ENCODE measurements at places on chromosomes 2 and 18.

- DNase-seq, result peak; percentile 33
Observed at GRCh38 chr2:187117483-187117882, 268.5 kb upstream of the ZSWIM2 start.

- DNase-seq, result peak; percentile 53
Observed at GRCh38 chr18:52694804-52695203, 354.8 kb downstream of the DCC start.

- peak; percentile 81 for DNase-seq
Observed at GRCh38 chr2:101831351-101831865, 133.9 kb downstream of the MAP4K4 start.

GRCh38 chr2:122531290-122532071 lies 776.0 kb downstream of the TSN start:
- DNase-seq, result peak; percentile 7

GRCh38 chr2:78535395-78535794 lies 490.1 kb upstream of the REG3G start:
- no peak for DNase-seq

GRCh38 chr2:170579511-170579910 lies 135.6 kb upstream of the SP5 start:
- DNase-seq, result no peak

- no peak for DNase-seq
Observed at GRCh38 chr2:195782156-195782555, 125.1 kb downstream of the SLC39A10 start.

DNA sequence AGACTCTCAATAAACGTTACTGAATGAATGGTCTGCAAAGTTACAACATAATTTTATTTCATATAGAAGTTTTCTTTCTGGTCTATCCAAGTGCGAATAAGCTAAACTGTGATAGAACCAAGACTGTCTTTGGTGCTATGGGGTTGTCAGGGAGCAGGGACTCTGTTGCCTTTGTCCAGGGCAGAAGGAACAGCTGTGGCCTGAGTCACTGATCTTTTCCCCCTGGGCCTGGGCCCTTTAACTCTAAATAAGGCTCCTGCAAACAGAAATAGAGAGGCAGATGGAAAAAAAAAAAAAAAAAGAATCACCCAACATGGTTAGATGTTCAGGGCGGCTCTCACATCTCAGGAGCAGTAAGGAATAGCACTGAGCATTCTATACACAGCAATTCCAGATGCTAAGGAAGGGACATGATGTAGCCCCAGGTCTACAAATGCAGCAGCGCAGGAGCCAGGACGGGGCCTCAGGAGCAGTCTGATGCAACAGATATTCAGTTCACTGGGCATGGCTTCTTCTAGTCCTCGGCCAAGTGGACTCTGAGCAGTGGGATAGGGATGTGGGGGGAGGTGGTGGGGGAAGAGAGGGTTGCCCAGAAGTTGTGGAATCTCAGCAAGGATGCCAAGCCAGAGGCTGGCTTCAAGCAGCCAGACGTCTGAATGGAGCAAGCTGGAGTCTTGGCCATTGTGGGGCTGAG lies 247.1 kb upstream of the SIX2 start:
- DNase-seq, result no peak

DNA sequence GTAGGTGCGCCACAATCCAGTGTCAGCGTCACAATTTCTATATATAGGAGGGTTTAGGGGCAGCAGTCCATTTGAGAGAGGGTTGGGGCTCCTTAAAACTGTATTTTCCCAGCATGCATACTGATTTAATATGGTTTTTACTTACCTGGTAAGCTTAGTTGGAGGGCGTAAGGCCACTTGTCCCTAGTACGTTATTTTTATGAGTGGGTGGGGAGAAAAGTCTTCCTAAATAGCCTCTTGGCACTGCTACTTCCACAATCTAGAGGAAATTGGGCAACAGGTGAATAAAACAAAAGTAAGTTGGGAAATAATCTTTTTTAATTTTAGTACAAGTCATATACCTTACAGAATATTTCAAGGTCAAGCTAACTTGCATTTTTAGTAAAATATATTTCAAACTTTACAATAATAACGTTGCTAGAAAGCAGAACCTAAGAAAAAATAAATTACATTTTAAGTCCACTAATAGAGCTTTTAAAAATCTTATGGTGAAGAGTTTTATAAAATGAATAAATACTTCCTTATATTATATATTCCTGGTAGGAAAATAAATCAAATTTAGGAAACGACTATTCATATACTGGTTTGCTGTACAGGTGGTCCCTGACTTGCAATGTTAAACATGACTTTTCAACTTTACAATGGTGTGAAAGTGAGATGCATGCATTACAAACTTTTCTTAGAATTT lies 20.9 kb downstream of the DHRS9 start:
- peak; percentile 46 for DNase-seq

DNA sequence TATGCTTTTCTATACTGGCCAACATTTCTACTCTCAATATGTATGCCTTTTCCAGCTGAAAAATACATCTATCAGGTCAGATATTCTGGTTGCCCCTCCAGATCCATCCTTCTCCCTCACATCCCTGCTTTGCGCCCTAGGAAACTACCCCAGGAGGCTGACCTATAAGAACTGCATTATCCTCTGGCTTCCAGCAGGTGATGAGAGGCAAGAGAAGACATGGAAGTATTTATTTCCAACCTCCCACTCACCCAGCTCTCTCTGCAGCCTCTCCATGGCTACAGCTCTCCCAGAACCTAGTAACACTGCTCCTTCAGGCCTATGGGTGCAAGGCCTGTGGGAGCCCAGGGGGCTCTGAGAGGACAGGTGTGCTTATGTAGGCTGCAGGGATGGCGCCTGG lies 42.9 kb downstream of the ARID5A start:
- no peak for DNase-seq

GRCh38 chr2:132477962-132478361 lies 61.4 kb downstream of the GPR39 start:
- DNase-seq, result no peak

- no peak for DNase-seq
Observed at GRCh38 chr18:49834258-49834657, 20.9 kb upstream of the ACAA2 start.

- no peak for DNase-seq
Observed at GRCh38 chr2:122754561-122754960, 999.1 kb downstream of the TSN start.

DNA sequence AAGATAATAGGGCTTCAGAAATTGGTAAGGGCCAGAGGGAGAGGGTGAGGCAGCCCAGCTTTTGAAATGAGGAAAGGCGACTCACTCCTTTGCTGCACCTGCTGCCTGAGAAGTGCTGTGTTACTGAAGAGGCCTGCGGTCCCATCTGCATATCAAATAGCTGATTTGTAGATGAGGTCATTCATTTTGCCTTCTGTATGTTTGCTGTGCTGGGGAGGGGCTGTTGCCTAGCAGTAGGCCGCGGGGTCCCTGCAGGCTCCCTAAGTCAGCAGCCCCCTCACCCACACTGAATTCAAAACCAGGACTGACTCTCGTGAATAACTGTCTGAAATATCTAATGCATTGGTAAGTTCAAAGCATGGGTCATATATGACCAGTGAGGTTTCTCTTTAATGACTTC lies 377.2 kb downstream of the SOX11 start:
- peak; percentile 90 for DNase-seq

GRCh38 chr2:201888426-201888800 lies 82.1 kb downstream of the CDK15 start:
- no peak for DNase-seq

DNA sequence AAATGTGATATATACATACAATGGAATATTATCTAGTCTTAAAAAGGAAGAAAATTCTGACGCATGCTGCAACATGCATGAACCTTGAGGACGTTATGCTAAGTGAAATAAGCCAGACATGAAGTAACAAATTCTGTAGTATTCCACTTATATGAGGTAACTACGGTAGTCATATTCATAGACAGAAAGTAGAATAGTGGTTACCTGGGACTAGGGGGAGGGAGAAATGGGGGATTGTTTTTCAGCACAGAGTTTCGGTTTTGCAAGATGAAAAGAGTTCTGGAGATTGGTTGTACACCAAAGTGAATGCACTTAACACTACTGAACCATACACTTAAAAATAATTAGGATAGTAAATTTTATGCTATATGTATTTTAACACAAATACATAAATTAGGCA lies 215.9 kb upstream of the FBXO11 start:
- DNase-seq, result no peak

DNA sequence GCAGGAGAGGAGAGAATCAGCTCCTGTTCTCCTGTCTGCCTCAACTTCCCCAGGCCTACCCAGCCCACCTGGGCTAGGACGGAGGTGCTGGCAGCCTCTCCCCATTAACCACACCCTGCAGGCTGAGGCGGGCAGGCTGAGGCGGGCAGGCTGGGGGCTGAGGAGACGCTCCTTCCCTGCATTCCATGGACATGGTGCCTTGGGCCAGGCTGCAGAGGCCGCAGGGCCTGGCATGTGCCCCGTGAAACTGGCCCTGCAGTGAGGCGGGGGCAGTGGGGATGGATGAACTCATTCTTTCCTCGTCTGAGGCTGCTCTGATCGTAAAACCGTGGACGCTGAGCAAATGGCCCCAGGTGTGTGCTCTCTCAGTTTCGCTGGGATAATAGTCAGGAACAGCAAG lies 84.7 kb upstream of the LAPTM4A start:
- no peak for DNase-seq

- DNase-seq, result no peak
Observed at GRCh38 chr2:185700883-185701282, 37.7 kb upstream of the FSIP2 start.

DNA sequence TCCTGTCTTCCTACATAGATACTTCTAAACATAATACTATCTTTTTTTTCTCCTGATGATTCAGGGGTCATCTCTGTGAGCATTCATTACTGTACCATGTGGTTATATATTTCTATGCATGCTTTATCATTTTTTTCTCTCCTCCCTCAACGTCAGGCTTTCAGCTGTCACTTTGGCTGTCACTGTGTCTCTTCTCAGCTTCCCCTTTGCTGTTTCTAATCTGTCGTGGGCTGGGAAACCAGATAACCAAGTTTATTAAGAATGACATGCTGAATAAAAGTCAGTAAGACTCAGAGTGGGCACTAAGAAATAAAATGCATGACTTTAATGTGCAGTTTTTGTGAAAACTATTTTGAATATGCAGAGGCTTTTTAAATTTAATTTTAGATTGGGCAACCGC lies 344.6 kb downstream of the NRXN1 start:
- DNase-seq, result no peak

DNA sequence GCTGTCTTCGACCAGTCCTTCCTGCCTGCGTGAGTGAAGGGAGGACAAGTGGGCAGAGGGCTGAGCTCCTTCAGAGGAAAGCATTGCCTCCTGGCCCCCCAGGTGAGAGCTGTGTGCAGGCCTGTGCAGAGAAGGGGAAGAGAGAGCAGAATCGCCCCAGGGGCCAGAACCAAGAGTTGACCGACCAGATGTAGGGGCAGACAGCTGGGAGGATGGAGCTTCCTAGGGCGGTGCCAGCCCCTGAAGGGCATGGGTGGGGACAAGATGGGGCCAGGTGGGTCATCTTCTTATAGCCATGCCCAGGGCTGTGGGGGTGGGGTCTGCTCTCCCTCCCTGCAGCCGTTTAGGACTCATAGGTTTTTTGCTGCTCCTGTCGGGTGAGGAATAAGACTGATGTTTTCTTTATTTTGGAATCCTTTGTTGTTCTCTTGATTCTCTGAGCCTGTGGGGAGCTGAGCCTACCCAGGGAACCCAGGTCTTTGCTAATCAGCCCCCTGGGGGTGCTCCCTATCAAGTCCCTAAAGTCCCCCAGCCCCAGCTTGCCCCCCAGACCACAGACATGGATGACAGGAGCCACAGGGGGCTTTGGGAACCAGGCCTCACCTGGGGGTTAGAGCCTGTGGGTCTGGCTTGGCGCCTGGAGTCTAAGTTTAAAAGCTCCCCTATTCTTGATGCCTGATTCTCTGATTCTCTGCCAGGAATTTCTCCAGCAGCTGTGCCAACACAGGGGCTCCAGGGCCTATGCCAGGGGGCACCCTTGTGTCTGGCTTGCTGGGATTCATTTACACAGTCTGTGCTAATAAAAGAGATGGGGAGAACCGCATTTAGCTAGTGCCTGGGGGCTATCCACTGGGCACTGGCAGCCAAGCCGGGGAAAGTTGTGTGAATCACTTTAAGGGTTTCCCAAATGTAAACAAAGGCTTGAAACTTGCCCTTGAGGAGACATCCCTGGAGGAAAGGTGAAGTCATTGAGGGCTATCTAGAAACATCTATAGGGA lies 9.3 kb upstream of the EFHD1 start:
- DNase-seq, result no peak

GRCh38 chr2:101546376-101547058 lies 71.6 kb upstream of the RFX8 start:
- DNase-seq, result no peak

DNA sequence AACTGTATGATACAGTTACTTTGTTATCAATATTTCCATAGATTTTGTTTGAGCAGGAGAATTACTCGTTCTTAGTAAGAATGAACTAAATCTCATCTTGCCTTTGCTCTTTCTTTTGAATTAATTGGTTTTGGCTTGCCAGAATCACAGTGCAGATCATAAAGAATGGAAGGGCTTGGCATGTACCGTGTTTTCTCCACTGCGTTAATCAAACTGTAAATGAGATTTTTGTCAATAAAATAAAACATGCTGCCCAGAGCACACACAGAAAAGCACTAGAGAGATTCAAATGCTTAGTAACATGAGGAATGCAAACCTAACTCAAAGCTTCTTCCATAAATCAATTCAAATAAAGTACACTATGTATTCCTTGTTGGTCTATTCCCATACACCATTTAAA lies 229.6 kb upstream of the CDH2 start:
- DNase-seq, result no peak

DNA sequence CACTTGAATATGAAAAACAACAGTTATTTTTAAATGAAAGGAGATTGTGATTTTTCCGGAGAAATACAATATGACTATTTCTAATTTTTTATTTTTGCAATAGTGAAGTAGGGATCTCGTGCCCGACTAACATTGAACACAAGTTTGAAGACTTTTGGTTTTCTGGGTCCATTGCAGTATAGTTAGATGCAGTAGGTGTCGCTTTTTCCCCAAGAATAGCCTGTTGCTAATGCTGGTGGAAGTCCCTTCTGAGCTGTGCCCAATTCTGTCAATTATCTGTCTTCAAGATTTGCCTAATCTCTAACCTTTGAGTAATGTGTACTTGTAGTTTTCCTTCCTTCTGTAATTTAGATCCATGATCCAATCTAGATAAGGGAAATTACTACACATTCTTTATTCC lies 36.5 kb downstream of the SEMA4F start:
- peak; percentile 87 for DNase-seq

GRCh38 chr18:9941660-9942059 lies 27.8 kb downstream of the VAPA start:
- DNase-seq, result no peak

DNA sequence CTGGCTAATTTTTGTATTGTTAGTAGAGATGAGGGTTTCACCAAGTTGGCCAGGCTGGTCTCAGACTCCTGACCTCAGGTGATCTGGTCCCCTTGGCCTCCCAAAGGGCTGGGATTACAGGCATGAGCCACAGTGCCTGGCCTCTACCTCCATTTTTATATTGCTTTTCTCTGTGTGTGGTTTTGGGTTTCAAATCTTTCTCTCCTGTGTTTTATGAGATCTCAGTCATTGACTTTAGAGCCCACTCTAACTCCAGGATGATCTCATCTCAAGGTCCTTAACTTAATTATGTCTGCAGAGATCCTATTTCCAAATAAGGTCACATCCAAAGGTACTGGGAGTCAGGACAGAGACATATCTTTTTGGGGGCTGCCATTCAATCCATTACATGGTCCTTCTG lies 24.7 kb downstream of the ARL4C start:
- DNase-seq, result no peak

GRCh38 chr2:227436436-227437174 lies 35.4 kb upstream of the AGFG1 start:
- DNase-seq, result no peak
